ENCODE measurements at places on chromosomes 2 and 18.

DNA sequence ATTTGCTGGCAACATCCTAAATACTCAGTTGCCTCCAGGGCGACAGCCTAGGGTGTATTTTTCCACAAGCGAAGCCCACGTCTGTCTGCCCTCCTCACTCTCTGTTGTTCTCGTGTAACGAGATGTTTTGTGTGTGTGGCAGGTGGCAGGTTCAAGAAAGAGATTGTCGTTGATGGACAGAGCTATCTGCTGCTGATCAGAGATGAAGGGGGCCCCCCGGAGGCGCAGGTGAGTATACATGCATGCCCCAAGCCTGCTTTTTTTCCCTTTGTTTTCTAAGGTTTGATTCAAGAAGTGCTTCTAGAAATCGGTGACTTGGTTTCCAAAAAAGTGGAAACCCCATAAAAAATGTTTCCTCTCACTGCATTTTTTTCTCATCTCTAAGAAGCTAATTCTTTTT is 247.0 kb downstream of the AGAP1 start:
- DNase-seq, result no peak

DNA sequence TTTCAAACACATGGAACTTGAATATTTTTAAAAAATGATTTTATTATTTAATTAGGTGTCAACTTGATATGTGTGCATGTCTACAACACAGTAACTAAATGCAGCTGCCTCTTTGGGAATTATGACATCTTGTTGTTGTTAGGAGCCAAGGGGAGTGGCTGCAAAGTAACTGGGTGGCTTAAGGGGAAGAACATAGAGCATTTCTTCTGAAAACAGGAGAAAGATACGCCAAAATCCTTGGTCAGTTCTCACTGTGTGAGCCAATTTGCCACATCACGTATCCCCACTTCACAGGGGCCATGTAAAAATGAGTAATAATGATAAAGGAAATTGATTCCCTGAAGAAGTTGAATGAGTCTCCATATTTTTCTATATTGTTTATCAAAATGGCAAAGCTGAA is 309.8 kb upstream of the COL3A1 start:
- DNase-seq, result no peak

DNA sequence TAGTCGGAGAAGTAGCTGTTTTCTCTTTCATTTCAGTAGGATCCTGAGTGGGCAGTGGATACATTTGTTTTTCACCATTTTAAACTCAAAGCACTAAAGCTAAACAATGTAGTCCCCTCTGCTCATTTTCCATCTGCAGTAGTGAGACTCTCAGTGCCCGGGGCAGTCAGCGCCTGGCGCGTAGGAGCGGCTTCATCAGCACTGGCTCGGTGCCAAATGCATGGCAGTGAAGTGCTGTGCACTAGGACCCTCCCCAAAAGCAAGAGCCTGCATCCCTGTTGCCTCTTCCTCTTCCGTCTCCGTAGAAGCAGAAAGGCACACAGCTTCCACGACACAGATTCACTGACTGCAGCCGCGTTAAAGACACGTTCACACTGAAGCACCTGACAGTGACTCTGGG is 19.0 kb upstream of the ESPNL start:
- no peak for DNase-seq

DNA sequence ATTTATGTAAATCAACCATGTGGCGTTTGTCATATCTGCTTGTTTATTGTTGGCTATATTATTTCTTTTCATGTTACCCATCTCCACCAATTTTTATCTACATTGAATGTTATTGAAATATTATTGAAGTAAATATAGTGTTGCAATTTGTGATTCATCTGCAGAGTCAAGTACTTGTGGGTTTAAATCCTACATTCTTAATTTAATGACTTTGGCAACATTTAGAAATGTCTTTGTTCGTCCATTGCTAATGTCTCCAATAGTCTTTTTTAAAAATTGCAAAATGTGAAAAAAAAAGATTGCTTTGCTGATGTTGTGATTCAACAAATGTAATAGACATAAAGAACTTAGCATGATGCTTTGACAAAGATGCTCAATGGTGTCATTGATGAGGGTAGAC is 1572.8 kb upstream of the PIK3C3 start:
- DNase-seq, result no peak

GRCh38 chr2:85246348-85246747 is 81.4 kb downstream of the TGOLN2 start:
- no peak for DNase-seq

GRCh38 chr2:54909001-54909400 is 141.2 kb downstream of the RTN4 start:
- no peak for DNase-seq

DNA sequence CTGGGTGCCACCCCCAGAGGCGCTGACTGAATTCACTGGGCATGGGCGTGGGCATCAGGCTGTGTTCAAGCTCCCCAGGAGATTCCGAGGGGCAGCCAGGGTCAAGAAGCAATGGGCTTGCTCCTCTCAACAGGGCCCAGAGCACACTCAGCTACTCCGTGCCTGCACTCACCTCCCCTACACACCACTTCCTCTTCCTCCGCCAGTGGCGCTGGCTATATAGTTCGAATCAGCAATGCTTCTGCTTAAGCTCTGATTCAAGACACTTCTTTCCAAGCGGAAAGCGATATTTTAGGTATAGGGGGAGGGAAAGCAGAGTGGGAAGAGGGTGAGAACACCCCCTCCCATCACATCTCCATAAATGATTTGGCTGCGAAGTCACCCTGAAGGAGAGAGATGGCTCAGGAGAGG is 42.1 kb downstream of the CRACDL start:
- no peak for DNase-seq

- DNase-seq, result no peak
These were observed 4.3 kb upstream of the MROH2A start for GRCh38 chr2:233773854-233774253.

DNA sequence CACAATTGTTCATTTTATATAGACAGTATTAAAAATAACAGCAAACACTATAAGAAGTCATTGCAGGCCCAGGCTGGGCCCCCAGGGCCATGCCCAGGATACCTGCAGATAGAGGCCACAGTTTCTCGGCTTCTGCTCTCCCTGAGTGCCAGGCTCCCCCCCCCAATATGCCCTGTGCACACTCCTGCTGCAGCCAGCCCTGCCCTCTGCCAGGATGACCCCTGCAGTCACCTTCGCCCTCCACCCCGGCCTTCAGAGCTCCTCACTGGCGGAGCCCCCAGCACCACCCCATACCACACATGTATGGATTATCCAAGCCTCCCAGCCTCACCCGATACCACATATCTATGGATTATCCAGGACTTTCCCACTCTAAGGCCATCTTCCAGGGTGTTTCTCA is 104.5 kb downstream of the TPO start:
- no peak for DNase-seq

- no peak for DNase-seq
These were observed 183.9 kb downstream of the DNER start for GRCh38 chr2:229530434-229530833.

GRCh38 chr2:208674919-208675318 is 268.3 kb downstream of the PTH2R start:
- DNase-seq, result no peak

GRCh38 chr2:233563663-233564430 is 2.7 kb downstream of the USP40 start:
- DNase-seq, result no peak

- DNase-seq, result no peak
These were observed 436.7 kb downstream of the LPIN1 start for GRCh38 chr2:12183032-12183645.

DNA sequence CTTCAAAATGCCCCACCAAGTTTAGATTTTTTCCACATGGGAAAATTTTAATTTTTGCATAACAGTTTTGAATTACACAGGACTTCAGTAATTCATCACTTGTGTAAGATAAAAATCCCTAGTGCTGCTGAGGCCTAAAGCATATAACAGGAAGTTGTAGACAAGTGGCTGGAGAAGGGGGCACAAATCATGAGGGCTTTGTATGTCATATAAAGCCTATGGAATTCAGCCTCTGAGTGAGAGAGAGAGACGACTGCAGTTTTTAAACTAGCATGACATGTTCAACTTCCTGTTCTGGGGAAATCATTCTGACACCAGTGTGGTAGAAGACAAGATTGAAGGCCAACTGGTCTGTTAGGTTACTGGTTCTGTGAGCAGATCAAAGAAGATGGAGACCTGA is 187.3 kb upstream of the CHST9 start:
- DNase-seq, result no peak

DNA sequence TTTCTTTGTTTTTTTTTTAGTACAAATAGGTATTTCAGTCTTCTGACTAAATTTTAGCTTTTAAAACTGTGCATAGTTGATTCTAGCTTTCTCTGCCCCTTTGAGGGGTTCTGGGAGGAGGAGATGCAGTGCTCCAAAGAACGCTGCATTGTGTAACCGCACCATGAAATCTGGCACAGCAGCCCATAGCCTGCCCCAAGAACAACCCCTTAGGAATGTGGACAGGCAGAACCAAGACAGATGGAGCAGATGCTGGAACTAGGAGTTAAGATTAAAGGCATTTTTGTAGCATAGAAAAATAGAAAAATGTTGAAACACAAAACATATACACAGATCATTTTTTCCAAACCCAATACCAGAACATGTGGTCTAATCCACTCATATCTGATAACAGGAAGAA is 187.5 kb downstream of the SCG2 start:
- no peak for DNase-seq

DNA sequence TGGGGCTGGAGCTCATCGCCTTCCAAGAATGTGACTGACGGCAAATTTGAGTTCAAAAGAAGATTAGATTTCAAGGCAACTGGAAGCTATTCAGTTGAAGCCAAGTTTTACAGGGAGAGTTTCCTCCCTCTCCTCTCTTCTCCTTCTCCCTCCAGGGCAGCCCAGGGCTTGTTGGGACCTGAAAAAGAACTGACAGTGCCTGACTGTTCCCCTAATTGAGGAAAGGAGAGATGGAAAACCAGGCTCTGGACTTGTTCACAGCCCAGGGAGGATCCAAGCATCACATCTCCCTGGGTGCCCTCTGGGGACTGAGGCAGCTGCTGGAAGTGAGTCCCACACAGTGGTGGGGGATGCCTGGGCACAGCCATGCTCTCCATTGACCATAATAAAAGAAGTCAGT is 88.1 kb downstream of the THNSL2 start:
- no peak for DNase-seq

GRCh38 chr2:69973335-69973735 is 11.9 kb upstream of the ASPRV1 start:
- DNase-seq, result no peak

DNA sequence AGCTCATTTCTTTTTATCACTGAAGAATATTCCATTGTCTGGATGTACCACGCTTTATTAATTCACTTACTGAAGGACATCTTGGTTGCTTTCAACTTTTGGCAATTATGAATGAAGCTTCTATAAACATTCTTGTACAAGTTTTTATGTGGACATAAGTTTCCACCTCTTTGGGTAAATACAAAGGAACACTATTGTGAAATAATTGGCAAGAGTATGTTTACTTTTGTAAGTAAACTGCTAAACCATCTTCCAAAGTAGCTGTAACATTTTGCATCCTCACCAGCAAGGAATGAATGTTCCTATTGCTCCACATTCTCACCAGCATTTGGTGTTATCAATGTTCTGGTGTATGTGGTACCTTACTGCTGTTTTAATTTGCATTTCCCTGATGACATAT is 15.8 kb upstream of the VWC2L start:
- no peak for DNase-seq

GRCh38 chr2:175930504-175930903 is 71.6 kb downstream of the LNPK start:
- DNase-seq, result no peak

DNA sequence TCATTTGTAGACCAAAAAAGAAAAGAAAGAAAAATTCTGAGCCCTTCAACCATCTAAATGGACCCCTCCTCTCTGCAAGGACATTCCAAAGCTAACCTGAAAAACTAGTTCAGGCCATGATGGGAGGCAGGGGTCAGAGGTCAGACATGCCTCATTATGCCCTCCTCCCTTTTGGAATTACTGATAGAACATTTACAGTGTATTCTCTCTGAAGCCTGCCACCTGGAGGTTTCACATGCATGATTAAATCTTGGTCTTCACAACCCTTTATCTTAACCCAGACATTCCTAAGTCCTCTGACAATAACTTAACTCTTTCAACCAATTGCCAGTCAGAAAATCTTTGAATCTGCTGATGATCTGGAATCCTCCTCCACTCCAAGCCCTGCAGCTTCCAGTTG is 86.0 kb downstream of the SPP2 start:
- no peak for DNase-seq

Data from occipital lobe (tissue), 3 donors.